ENCODE measurements at places on chromosomes 12 and 14.

DNA sequence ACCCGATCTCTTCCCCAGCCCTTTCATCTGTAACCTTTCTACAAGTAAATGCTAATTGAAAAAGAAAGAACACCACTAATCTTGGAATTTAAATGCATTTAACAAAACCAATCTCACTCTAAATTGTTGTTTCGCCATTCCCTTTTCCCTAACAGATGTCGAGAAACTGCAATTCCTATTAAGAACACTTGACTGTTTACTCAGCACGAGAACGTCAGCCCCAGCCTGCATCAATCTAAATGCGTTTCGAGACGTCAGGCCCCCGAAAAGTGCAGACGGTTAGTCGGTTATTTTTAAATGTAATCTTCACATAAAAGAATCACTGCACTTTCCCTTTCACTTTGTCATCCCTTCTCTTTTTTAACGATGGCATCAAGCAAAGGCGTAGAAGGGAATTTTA, 837.6 kb downstream of the VRK1 start:
- DNase-seq = no peak

GRCh38 chr12:104652910-104653309, 196.2 kb downstream of the CHST11 start:
- no peak for DNase-seq

DNA sequence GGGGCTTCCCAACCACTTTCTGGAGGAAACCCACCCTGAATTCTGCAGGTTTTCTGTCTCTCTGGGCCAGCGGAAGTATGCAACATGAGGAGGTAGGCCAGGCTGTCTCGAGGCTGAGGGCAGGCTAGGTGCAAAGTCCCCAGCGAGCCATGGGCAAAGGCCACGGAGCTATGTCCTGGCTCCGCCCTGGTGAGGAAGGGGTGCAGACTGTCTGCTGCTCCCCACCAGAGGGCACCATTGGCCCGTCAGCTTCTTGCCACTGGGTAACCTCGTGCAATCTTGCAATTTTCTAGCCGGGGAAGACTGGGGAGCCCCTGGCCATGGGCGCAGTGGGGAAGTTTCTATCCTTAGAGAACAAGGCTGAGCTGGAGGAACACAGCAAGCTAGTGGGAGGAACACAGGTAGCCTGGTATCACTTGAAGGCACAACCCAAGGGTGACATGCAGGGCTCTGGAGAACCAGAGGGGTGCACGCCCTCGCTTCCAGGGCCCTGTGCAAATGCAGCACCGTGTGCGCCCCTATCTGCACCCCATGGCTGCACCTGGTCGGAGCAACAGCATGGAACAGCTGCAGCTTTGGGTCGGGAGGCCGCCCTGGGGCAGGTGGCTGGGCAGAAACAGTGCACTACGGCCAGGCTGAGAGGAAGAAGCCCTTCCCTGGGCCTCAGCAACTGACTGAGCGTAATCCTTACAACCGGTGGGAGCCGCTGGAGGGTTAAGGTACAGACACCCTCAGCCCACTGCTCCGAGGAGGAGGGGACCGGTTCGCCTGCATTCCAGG, 27.6 kb upstream of the RPLP0 start:
- DNase-seq = peak; percentile 83

GRCh38 chr12:29148596-29148910, 525 bp upstream of the FAR2 start:
- peak; percentile 22 for DNase-seq

- peak; percentile 34 for DNase-seq
Measured at GRCh38 chr12:111024205-111024801, 103.9 kb upstream of the MYL2 start.

All from EL (cell line).